ENCODE measurements at places on chromosomes 11 and 22.

DNA sequence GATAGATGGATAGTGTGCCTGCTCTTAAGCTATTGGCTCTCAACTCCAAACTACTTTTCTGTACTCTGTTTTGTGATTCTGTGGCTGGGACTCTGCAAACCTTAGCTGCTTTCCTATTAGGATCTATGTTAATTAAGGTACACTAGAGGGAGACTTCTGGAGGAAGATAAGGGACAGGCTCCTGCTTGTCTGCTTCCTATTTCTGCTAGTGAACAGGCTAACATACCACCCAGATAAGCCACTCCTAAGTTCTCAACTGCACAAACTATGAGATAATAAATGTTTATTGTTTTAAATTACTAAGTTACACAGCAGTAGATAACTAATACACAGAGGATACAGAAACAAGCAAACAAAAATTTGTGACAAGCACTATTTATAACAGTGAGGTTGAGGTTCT lies 10.2 kb upstream of the NXPE2 start:
- DNase-seq: no peak

- DNase-seq: no peak
Measured at GRCh38 chr11:73414977-73415651, 38.9 kb downstream of the RELT start.

GRCh38 chr22:22835771-22836291 lies 51.8 kb upstream of the IGLL5 start:
- DNase-seq: no peak

GRCh38 chr22:40753114-40753513 lies 66.0 kb downstream of the SLC25A17 start:
- DNase-seq: no peak

DNA sequence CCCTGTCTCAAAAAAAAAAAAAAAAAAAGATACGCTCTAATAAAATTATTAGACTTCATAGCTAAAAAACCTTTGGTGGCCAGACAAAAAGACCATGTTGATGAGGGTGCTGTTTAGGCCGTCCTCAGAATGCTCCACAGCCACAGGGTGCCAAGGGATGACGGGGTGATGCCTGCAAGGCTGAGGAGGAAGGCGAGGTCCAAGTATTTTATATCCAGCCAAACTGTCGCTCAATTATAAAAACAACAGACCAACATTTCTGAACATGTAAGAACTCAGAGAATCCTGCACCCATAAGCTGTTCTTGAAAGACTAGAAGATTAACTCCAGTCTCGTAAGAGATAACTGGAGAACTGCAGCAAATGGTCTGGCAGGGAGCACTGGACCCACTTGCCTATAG lies 29.2 kb downstream of the TBX1 start:
- DNase-seq: no peak

GRCh38 chr11:23555085-23555484 lies 694.8 kb upstream of the CCDC179 start:
- DNase-seq: no peak

GRCh38 chr11:72239313-72239848 lies 4.6 kb downstream of the PHOX2A start:
- DNase-seq: no peak

DNA sequence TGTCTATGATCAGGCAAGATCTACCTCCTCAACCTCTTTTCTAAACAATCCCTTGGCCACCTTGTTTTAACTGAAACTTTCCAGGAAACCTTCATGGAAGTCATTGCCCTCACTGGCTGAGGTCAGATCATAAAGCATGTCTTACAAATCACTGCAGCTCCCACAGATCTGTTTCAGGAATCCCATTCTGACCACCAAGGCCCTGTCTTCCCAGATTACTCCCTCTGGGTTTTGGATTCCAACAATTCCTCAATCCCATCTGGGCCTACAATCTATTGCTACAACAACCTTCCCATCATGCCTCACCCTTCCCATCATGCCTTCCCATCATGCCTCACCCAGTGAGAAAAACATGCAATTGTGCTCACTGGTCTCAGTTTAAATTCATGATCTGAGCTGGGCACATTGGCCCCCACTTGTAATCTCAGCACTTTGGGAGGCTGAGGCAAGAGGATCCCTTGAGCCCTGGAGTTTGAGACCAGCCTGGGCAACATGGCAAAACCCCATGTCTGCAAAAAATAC lies 15.9 kb downstream of the ADAMTS15 start:
- DNase-seq: no peak

GRCh38 chr11:118312328-118312727 lies 7.8 kb downstream of the CD3E start:
- no peak for DNase-seq

- DNase-seq: no peak
Measured at GRCh38 chr11:8167796-8168195, 1.0 kb downstream of the RIC3 start.

DNA sequence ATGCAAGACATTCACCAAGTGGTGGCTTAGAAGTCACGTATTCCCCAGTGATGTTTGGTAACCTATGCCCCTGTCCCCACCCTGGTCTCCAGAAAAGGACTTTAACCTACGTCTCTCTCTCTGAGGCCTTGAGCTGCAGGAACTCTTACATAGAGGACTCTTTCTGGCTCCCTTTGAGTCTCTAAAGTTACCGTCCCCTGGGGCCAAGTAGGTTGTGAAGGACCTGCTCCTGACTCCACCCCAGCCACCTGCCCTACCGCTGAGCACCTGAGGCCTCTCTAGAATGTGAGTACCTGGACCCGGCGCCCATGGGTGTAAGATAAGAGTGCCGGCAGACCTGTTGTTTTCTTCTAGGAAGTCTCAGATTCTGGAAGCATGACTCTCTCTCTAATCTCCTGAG lies 95.4 kb downstream of the TIMP3 start:
- no peak for DNase-seq

DNA sequence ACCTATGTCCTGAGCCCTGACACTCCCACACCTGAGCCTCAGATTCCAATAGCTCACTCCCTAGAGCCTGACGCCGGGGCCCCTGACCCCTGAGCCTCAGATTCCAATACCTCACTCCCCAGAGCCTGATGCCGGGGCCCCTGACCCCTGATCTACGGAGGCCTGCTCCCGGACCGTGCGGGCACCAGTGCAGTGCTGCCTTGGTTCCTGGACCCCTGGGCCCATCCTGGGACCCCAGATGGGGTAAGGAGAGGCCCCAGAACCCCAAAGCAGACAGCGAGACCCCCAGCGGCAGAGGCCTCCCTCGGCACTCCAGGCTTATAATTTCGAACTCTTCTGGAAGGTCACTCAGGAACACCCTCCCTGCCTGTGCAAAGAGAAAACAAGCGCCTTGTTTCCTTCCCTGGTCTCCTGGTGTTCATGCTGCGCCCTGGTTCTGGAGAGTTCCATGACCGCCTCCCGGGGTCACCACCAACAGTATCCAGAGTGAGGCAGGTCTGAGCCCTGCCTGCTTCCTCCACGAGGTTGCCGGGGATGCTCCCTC lies 7.5 kb downstream of the SUSD2 start:
- no peak for DNase-seq

DNA sequence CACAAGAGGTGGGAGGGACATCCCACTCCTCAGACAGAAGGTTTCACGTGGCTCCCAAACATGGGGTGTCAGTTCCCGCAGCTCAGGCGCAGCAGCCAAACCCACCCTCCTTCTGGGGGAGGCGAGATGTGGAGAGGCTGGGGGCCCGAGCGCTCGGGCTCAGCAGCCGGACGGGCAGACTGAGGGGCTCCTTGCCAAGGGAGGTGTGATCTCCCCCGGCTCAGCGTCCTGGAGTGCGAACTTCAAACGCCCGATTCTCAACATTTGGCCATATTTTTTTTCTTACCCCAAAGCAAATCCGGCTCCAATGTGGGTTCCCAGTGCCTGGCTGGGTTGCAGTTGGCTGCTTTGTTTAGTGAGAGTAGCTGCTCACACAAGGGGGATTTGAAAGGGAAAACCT lies 477.9 kb downstream of the MN1 start:
- DNase-seq: no peak

- no peak for DNase-seq
Measured at GRCh38 chr11:44851496-44851895, 99.2 kb downstream of the TP53I11 start.

DNA sequence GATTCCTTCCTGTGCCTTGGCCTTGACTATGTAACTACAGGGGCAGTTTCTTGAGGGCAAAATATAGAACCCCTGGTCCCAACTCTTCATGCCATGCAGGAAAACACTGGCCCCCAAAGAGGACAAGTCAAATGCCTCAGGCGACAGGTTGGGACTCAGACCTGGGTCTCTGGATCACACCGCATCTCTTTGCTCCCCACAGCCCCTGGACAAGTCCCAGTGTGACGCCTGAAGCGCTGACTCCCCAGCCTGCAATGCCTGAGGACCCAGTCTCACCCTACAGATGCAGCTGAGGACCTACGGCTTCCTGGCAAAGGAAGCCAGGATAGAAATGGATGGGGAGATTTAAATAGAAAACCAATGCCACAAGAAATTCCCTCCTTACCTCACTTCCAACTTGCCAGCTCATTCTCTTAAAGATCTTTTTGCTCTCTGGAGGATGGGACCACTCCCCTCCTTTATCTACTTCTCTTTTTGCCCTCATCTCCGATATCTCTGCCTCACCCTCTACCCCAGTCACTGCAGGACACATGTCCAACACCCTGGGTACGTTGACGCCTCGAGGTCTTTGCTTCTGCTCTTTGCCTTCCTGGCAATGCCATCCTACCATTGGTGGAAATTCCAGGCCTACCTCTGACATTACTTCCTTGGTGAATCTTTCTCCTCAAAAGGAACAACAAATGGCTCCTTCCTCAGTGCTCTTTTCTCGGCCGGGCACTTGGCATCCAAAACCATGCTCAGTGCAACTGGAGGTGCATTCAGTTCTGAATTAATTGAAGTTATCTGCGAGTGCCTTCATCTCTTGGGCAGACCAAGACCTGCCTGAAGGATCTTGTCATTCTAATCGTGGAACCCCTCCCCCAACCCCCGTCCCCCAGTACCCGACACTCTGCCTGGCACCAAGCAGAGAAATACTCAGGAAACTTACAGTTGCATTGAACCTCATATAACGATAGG lies 2.0 kb upstream of the PRDM11 start:
- DNase-seq: no peak

All from cortex of kidney (tissue), 1 donor.